ENCODE measurements at places on chromosomes 16 and 17. TPM values are rescaled to one million over a fixed set of nuclear protein-coding genes. Genes with fewer than 3 reads are reported as not detected.

Gene SCGB1C2
- not detected for total RNA-seq

Gene ERI2
- 9.8 TPM for total RNA-seq

Gene ZNF594
- total RNA-seq, result 5.8 TPM

Gene BAHCC1
- 13.5 TPM for total RNA-seq

- DNase-seq, result no peak
Observed at GRCh38 chr16:86158688-86159360, 259.9 kb downstream of the IRF8 start.

Data from cardiac septum (tissue), 1 donor.